ENCODE measurements at places on chromosomes 16 and 17.

GRCh38 chr17:76075364-76076145, 974 bp downstream of the GALR2 start:
- DNase-seq: peak; percentile 20

- DNase-seq: no peak
These were observed 189.7 kb downstream of the AXIN2 start for GRCh38 chr17:65371702-65372101.

DNA sequence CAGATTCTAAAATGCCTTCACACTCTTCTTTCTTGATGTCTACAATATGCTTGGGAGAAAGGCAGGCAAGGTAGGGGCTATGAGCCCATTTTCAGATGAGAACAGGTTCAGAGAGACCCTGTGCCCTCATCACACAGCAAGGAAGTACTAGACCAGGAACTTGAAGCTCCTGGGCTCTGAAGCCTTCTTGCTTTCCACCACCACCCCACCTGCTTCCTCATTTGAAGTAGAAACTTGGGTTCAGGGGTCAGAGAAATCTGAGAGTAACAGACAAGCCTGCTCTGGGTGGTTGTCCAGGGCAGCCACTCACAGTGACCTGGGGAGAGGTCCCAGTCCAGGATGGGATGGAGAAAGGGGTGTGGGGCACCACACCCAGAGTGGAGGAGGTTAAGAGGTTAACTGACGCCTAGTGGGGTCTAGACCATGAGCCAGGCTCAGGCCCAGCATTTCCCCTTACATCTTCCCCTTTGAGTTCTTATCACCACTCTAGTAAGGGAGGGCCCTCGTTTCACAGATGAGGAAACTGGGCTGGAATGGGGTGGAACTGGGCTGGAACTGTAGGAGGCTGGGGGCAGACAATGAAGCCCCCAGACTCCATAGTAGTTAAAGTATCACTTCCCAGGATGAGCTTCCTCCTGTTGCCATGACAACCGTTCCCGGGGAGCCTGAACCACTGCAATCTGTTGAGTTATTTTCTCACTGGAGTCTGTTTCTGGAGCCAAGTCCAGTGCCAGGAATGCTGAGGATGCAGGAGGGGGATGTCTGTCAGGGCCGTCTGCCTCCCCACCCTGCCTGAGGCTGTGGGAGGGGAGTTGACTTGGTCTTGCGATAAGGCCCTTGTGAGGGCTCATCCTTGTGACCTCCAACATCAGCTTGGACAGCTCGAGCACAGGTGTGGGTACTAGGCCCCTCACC, 16.2 kb upstream of the PHF12 start:
- no peak for DNase-seq

GRCh38 chr16:57606847-57607501, 21.5 kb upstream of the ADGRG1 start:
- no peak for DNase-seq

GRCh38 chr16:83577078-83577745, 230.6 kb upstream of the HSBP1 start:
- no peak for DNase-seq

- DNase-seq: no peak
These were observed 27.9 kb upstream of the SSTR5 start for GRCh38 chr16:1044460-1045309.

- no peak for DNase-seq
These were observed 44.7 kb downstream of the CPNE2 start for GRCh38 chr16:57137043-57137442.

DNA sequence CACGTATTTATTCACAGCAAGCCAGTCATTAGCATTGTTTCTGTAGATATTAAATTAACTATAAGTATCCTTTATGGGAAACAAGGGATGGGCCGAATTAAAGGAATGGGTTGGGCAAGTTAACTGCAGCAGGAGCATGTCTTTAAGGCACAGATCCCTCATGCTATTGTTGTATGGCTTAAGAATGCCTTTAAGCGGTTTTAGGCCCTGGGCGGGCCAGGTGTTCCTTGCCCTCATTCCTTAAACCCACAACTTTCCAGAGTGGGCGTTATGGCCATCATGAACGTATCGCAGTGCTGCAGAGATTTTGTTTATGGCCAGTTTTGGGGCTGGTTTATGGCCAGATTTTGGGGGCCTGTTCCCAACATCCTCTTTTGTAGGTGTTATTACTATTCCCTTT, 9.1 kb downstream of the PHKB start:
- no peak for DNase-seq

- DNase-seq: no peak
These were observed 68.6 kb downstream of the EMP2 start for GRCh38 chr16:10511829-10512228.

- DNase-seq: no peak
These were observed 60.1 kb downstream of the TK2 start for GRCh38 chr16:66489818-66490217.

DNA sequence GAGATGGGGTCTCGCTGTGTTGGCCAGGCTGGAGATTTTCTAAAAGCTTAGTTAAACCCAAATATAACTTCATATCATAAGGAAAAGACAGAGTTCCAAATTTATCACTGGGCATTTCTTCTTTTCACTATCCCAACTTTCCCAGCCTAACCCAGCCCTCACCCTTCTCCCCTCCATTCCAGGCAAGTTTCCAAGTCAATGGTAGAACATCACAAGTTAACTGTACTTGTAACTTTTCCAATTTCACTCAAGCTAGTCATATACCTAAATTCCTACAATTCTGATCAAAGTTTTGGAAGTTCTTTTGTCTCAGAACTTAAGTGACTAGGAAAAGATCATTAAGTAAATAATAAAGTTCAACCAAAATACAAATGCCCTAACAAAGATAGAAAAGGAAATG, 61.2 kb downstream of the USP32 start:
- no peak for DNase-seq

GRCh38 chr16:2016407-2016922, 3.1 kb upstream of the NPW start:
- no peak for DNase-seq

- no peak for DNase-seq
These were observed 37.2 kb upstream of the RGS9 start for GRCh38 chr17:65099941-65100315.

DNA sequence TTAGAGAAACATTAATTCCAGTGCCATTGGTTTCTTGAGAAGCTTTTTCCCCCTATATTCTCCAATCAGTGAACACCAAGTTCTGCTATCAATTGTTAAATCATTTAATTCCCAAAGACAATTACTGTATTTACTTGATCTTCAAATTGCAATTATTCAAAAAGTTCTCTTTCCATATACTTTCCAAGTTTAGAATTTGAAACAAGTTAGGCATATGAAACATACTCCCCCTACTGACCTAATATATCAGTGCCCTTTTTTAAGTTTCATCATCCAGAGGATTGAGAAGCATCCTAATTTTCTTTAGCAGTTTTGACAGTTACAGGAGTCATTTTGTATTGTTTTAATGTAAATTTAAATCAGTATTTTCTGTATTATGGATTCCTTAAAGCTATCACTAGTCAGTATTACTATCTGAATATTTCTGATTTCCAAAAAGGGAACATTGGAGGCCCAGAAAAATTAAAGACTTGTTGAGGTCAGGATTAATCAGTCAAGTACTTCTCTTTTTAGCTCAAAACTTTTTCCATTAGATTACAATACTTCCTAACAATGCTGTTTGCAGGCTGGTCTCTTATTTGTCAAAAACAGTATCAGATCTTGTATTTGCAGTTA, 16.3 kb downstream of the MEIOC start:
- DNase-seq: no peak

DNA sequence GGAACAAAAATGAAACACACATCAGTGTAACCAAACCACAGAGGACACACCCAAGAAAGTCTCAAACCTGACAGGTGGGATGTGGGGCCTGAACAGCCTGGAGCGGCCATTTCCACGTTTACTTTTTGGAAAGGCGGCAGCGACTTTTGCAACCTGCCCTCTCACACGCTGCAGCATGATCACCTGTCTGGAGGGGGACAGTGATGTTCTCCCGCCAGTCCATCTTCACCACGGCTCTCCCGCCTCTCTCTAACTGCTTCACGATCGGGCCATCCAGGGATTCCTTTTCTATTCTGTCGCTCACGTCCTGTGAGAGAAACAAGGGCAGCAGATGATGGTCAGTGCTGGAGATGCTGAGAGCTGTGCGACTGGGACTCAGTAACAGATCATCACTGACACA, 24.7 kb upstream of the ICAM2 start:
- DNase-seq: no peak

DNA sequence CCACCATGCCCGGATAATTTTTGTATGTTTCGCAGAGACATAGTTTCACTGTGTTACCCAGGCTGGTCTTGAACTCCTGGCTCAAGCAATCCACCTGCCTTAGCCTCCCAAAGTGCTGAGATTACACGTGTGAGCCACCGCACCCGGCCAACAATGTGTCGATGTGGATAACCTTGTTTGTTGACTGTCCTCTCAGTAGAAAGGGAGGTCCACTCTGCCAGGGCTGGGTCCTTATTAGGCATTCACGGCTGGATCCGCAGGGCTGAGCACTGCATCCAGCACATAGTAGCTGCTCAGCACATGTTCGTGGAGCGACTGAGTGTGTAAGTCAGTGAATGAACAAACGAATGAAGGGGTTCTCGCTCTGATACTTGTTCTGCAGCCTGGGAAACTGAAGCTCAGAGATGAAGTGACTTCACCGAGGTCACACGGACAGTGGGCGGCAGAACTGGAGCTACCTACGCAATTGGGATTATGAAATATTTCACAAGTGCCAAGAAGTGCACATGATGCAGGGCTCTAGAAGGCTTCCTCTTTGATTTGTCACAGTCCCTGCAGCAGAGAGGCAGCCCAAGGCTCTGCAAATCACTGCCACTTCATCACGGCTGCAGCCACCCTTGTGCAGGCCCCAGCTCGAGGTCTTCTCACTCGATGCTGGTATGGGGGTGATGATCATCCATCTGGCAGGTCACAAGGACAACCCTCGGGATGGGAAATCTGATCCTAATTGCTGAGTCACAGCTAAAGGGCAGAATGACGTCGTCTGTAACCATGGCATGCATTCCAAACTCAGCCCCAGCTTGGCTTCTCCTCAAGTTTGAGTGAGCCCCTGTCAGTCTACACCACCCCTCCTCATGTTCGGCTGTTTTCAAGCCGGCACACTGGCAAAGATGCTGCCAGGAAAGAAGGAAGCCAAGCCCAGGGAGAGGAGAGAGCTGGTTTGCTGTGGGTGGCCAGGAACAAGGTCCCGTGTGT, 28.0 kb upstream of the SNN start:
- no peak for DNase-seq

DNA sequence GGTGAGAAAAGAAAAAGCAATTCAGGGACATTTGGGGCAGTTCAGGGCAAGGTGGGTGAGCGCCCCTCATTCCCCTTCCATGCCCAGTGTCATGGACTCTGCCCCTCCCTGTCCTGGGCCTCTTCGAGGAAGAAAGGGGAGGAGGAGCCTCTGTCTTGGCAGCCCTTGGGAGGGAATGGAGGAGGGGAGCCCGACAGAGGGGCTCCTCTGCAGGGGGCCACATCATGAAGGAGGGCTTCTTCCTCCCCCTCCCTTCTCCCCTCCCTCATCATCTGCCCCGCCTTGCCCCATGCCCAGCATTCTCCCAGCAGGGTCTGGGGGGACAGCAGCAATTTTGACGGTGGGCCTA, 33.2 kb upstream of the TAC4 start:
- DNase-seq: no peak

DNA sequence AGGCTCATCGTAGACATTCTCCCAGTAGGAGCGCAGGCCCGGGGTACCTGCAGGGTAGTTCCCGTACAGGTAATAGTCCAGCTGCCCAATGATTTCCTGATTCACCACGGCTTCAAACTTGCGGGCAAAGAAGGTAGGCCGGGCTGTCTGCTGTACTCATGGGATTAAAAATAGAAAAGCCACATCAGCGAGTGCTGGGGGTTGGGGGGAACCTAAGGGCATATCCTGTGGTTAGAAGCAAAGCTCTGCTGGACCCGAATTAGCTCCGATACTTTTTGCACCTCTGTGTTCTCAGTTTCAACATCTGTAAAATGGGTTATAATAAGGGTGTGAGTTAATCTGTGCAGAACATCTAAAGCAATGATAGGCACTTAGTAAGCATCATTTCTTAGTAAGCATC, 336.2 kb downstream of the XYLT1 start:
- DNase-seq: no peak

GRCh38 chr17:16383216-16383615, 2.3 kb downstream of the UBB start:
- no peak for DNase-seq

DNA sequence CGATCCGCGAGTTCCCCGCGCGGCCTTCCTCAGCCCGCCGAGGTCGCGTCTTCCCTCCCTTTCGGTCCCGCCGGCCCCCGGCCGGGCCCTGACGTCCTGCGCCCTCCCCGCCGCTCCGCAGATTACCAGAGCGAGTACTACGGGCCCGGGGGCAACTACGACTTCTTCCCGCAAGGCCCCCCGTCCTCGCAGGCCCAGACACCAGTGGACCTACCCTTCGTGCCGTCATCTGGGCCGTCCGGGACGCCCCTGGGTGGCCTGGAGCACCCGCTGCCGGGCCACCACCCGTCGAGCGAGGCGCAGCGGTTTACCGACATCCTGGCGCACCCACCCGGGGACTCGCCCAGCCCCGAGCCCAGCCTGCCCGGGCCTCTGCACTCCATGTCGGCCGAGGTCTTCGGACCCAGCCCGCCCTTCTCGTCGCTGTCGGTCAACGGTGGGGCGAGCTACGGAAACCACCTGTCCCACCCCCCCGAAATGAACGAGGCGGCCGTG, 5.4 kb downstream of the LHX1 start:
- no peak for DNase-seq

DNA sequence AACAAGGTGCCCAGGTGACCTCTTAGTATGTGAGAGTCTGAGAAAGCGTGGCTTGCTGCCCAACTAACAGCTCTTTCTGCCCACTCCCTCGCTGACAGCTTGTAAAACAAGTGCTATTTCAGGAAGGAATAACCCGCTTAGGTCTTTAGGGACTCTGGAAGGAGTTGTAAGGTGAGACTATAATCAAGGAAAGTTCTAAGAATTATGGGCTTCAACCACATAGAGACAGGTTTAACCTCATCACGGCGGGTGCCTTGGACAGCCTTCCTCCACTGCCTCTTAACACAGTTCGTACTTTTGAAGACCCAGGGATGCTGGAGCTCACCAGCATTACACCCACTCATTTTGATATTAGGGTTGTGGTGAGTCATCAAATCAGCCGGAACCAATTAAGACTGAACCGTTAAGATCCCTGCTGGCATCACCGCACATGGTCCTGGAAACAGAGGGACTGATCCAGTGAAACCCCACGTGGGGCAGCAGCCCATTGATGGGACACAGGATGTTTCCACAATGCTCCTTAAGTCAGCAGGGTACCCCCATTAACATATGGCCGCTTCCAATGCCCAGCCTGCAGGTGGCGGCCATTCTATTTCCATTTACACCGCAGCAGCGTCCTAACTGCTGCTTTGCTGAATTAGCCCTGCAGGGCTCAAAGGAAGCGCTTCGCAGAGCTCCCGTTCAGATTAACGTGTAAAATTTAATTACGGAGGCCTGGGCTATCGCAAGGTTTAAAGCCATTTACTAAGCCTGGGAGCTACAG, 176.6 kb upstream of the SDK2 start:
- DNase-seq: peak; percentile 18

DNA sequence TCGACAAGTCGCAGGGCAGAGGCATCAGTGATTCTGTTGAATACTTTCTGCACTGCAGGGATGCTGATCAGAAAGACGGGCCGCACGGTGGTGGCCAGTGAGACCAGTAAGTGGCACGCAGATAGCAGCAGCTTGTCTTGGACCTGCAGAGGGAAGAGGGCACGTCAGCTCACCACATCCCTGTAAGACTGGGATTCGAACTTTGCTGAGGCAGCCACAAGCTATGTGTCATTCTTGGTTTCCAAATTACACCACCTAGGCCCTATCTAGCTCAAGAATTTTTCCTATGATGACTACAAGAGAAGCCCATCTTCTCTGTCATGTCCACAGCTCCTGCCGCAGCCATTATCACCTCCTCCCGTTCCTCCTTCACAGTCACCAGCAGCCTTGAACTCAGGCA, 49.4 kb upstream of the GSG1L start:
- DNase-seq: no peak
